ENCODE measurements at places on chromosomes 16 and 17.

GRCh38 chr16:51267681-51268080, 116.6 kb upstream of the SALL1 start:
- no peak for DNase-seq

DNA sequence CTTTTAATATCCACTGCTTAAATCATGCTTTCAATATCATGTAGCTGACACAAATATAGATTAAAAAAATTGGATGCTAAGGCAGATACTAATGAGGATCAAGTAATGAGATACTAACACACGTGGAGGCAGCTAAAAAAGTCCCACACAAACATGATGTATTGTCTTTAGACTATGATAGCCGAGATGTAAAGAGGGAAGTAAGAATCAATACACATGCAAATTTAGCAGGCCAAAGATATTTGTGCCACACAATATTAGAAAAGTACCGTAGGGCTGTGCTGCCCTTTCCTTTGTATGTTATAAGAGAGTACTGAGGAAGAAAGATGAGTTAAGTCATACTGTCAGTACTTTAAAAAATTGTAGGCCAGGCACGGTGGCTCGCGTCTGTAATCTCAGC, 51.4 kb upstream of the STAC2 start:
- no peak for DNase-seq

- DNase-seq, result peak; percentile 86
Measured at GRCh38 chr17:78979780-78980623, at the start of gene LGALS3BP. TSS of gene LGALS3BP (minus strand) at chr17:78979923. CDS start at chr17:78977191, 2,732 bp downstream.

DNA sequence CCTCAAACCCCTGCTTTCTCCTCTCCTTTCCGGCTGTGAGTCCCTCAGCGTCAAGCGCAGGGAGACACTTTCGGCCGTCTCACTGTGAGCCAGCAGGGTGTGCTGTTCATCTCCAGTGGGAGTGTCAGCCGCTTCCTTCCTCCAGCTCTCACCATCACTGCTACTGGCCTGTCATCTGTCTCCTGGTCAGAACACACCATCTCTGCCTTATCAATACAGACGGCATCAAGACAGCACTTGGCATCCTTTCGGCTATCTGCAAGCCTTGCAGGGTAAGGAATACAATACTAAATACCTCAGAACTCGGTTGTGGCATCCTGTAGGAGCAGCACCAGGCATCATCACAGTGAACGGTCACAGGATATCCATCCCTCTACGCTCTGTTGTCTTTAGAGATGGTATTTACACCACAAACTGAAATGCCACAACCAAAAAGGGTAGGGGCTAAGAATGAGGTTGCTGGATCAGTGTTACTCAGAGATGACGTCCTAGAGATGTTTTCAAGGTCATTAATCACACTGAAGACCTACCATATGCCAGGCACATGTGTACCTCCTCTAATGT, 20.7 kb upstream of the CMTM4 start:
- peak; percentile 53 for DNase-seq

GRCh38 chr17:7220593-7221277, 997 bp downstream of the ACADVL start:
- peak; percentile 60 for DNase-seq

DNA sequence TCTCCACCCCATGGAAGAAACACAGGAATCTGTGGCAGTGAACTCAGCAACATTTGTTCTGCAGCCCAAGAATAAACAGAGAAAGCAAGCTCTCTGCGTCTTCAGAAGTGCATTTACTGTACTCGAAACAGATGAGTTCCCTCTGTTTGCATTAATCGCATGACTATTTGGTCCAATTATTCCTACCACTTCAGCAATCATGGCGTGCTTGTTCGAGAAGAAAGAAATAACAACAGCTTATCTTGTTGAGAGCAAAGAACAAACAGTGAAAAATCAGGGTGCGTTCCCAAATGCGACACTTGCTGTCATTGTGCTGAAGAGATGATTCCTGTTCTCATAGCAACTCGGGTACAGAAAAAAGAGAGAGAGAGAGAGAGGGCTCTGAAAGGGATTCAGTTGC, 445.3 kb upstream of the MAF start:
- DNase-seq, result no peak

DNA sequence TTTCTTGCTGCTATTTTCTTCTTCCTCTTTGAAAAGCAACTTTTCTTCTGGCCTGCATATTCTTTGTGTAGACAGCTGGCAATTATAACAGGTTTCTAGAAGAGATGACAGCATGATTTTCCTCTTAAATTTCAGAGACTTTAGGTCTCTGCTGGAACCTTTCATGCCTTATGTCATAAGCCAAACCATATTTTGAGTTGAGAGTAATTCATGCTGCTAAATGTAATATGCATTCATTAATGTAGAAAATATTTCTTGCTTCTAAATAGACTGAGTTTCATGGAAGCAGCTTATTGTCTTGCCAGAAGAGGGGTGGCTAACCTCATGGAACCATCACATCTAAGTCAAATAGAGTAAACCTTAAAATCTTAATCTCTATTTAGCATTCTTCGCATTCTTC, 25.9 kb upstream of the ABCA9 start:
- no peak for DNase-seq

DNA sequence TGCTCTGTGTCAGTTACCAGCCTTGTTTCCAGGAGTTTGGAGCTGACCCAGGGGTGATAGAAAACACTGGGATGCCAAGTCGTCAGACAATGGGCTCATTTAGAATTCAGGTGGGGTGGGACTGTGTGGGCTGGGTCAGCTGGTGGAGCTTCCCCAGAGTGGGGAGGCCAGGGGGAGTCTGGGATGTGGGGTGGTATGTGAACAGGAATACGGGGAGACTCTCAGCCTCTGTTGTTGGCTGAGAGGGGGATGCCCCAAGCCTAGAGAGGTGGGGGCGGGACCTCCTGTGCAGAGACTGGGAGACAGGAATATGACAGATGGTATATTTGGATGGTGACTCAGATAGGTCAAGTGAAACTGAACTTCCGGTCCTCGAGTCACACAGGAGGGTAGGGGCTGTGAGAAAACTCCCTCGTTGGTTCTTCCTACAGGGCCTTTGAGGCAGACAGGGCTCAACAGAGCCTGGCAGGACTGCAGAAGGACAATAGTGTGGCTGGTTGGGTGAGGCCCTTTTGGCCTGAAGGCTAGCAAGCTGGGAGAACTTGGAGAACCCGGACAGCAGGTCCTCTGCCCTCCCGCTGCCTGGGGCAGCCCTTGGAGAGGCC, 23.7 kb downstream of the CDH1 start:
- no peak for DNase-seq

GRCh38 chr16:49617016-49617629, 238.8 kb downstream of the ZNF423 start:
- DNase-seq, result no peak

GRCh38 chr17:67746704-67747571, 29.2 kb downstream of the NOL11 start:
- no peak for DNase-seq

DNA sequence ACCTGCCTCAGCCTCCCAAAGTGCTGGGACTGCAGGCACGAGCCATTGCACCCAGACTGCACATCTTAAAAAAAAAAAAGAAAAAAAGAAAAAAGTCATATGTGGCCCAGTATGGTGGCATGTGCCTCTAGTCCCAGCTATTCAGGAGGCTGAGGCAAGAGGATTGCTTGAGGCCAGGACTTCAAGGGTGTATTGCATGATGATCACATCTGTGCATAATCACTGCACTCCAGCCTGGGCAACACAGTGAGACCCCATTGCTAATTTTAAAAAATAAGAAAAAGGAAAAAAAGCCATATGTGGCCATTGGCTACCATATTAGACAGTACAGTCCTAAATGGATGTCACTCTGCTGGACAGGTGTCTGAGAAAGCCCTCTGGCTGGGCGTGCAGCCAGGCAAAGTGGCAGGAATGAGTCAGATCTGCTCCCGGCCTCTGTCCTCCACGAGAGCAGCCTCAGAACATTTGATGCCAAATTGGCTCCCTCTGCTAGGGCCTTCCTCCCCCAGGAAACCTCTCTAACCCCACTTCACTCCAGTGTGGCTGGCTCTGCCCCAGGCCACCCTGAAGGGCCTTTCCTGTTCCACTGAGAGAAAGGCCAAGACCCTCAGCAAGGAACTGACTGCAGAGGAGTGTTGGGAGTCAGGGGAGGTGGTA, 14.7 kb downstream of the CA7 start:
- DNase-seq, result peak; percentile 79

- DNase-seq, result no peak
Measured at GRCh38 chr16:77711775-77712174, 10.5 kb upstream of the NUDT7 start.

- no peak for DNase-seq
Measured at GRCh38 chr16:77068402-77068801, 122.6 kb upstream of the MON1B start.

GRCh38 chr17:81808778-81809555, 5.0 kb downstream of the GCGR start:
- DNase-seq, result no peak

GRCh38 chr17:67615011-67615561, 102.7 kb upstream of the NOL11 start:
- no peak for DNase-seq

GRCh38 chr17:6040504-6040903, 29.7 kb upstream of the WSCD1 start:
- no peak for DNase-seq

- no peak for DNase-seq
Measured at GRCh38 chr17:41101586-41102259, at the start of gene KRTAP4-16. TSS of gene KRTAP4-16 (minus strand) at chr17:41102209. CDS start at chr17:41102209, 0 bp downstream.

DNA sequence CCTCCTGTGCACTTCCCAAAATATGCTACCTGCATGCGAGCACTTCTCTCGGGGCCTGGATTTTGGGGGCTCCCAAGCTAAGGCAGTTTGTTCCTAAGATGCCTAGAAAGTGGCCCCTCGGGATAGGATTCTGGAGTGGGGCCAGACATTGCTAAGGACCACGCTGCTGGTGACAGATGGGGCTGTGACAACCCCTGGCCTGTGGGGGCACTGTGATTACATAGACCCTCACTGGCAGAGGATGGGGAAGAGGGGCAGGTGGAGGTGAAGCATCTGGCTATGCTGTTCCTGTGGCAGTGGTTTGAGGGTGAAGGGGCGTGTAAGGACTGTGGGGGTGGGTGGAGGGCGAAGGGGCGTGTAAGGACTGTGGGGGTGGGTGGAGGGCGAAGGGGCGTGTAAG, 128.4 kb downstream of the ENGASE start:
- no peak for DNase-seq

- no peak for DNase-seq
Measured at GRCh38 chr17:80785477-80786178, 206.0 kb upstream of the CHMP6 start.

GRCh38 chr16:54657058-54657708, 273.5 kb upstream of the IRX5 start:
- no peak for DNase-seq

DNA sequence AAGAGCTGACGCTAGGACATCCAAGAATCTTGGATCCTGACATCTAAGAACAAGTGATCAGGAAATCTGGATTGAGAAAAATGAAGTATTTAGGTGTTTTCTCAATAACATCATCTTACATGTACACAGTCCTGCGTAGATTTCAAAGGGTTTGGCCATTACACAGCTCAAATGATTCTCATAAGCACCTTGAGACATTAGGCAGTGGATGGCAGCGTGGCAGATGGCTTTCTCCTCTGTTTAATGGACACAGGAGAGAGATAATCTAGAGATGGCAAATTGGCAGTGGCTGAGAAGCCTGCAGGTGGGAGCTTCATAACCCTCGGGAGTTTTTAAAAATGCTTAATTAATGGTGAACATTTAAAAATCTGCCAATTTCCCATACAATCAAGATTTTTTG, 137.5 kb downstream of the ZFHX3 start:
- DNase-seq, result no peak

DNA sequence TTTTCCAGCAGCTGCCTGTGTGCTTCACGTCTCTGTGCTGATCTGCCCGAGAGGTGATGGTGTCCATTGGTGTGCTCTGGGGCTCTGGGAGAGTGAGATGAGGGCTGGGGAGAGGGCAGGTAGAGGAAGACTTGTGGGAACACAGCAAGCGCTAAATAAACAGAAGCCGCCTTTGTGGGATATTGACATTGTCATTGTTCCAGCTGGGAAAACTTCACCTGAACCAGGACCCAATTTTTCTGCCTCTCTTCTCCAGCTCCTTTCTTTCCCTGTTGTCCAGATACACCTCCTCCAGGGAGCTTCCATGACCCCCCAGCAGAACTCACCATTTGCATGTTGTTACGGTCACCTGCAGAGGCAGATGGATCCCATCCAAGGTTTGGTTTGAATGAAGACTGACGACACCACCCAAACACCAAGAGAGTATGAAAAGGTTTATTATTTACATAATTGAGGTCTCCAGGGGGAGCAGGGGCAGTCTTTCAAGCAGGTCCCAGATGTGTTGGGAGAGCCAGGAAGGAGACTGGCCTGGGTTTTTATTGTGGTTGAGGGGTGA, 3.6 kb upstream of the ITGA3 start:
- DNase-seq, result no peak

- no peak for DNase-seq
Measured at GRCh38 chr16:73066331-73066926, 18.5 kb upstream of the ZFHX3 start.

DNA sequence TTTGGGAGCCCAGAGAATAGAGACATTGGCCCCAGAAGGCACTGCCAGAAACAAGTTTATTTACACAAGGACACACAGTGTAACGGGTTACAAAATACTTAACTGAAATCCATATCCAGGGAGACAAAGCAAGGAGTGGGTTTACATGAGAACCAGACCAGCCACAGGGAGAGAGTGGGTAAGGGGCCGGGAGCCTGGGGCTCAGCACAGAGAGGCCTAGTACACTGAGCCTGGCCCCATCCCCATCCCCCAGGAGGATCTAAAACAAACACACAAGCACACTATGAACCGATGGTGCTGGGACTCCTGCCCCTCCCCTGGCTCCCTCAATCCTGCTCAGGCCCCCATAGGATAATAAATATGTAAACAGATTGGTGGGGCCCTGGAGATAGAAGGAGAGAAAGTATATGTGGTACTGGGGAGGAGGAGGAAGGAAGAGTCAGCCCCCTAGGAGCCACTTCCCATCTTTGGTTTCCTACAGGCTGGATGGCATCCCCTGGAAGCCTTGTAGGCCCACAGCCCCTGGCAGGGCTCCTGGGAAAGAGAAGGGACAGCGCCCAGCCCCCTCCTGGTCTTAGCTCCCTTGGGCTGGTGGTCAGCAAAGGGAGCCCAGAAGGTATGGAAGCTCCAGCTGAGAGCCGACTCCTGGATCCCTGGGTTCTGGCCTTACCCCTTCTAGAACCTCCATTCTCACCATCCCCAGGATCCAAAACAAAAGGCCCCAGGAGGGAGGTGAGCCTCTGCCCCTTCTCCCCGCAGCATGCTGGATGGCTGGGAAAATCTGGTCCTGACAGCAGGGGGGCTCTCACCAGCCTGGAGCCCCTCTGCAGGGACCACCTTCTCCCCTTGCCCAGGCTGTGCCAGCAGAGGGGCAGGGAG, 6.4 kb downstream of the G6PC3 start:
- no peak for DNase-seq
